Stimulated activated CD8-positive, alpha-beta memory T cell treated with anti-CD3 and anti-CD28 coated beads, Interleukin-4, amount 100 ng/mL, for 1 hour (primary cell): ENCODE measurements at places on chromosomes 2 and 18.

DNA sequence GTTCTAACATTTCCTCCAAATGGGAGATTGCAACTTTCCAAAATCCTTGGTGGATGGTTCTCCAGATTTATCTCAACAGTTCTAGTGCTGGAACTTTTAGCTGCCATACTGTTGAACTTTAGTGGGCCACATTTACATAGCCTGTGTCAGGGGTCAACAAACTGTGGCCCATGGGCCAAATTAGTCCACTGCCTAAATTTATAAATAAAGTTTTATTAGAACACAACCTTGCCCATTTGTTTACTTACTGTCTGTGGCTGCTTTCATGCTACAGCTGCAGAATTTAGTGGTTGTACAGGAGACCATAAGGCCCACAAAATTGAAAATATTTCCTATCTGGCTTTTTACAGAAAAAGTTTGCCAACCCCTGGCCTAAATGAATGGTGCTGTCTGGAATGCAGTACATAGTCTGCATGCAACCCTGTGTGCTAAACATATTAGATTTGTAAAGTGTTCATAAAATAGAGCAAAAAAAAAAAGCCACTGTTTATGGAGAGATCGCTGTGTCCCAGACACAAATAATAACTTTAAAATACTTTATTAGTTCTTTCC is 30.3 kb downstream of the MGAT5 start:
- no peak for DNase-seq

- DNase-seq: no peak
These were observed 518.4 kb upstream of the DCC start for GRCh38 chr18:51821610-51822009.

GRCh38 chr2:54015798-54016699 is 45.3 kb upstream of the PSME4 start:
- no peak for DNase-seq

DNA sequence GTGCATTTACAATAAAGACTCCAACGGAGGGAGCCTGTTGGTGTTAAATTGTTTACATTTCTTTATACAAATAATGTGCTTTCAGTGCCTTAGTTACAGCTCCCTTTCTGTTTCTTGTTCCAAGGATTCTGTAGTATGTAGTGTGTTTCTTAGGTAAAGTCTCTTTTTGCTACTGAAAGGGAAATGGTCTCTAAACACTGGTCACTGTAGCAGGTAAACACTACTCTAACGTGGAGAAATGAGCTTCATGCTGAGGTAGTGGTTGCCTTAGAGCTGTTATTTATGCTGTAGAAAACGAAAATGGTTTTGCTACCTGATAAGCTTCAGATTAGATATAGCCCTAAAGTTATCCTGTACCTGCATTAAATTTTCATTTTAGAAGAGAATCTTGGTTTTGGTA is 163.6 kb downstream of the CAPN13 start:
- no peak for DNase-seq

GRCh38 chr18:69215161-69215560 is 185.5 kb upstream of the DOK6 start:
- no peak for DNase-seq

DNA sequence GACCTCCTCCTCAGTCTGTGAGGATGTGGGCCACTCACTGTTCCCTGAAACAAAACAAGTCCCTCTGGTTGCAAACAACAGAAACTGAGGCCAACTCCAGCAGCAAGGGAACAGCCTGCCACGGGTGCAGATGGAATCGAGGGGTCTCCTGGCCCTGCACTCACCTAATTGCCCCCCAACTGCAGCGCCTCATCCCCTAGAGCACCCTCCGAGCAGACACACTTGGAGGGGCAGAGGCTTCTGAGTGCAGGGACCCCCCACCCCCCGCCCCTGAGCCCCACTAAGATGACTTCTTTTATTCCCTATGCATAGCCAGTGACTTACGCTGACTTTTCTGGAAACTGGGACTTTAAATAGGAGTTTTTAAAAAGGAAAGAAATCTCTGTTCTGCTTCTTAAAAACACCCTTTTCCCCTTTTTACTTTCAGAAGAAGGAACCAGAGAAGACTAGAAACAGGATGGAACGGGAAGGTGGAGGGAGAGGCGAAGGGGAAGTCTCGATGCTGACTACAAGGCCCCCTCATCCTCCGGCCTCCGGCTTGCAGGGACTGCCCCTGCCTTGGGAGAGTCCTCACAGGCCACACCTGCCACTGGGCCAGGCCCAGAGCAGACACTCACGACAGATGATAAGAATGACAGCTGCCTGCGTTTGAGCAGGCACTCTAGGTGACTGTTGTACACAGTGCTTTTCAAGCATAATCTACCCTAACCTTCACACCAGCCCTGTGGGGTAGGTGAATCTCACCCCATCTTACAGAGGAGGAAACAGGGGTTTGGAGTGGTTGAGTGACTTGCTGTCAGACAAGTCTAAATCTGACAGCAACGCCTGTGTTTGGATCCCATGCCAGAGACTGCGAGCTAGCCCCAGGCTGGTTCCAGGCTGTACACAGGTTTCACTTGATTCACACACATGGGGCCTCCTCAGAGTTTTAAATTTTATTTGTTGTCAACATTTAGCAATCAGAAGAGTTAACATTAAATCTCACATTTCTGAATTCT is 28.2 kb upstream of the BIN1 start:
- no peak for DNase-seq

DNA sequence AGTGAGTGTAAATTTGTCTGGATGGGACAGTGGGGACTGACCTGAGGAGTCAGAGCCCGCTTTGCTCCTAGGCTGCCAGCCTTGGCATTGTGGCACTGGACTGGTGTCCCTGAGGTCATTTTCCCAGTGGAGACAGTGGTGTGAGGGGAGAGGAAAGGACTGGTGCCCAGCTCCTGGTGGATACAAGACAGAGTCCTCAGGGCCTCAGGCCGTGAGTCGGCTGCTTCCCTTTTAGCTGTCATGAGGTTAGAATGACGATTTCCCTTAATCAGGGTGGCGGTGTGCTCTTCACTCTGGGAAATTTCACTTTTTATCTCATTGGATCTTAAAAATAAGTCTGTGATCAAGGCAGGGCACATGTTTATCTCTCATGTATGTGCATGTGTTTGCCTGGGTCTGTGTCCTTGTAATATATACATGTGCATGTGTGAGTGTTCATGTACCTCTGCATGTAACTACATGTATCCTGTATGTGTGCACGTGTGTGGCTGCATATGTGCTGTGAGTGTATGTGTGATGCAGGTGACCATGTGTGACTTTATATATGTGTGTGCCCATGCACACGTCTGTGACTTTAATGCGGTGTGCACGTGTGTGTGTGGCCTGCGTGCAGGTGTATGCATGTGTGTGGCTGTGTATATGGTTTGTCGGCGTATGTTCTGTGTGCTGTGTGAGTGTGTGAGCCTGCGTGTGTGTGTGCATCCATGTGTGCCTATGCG is 55.7 kb downstream of the GLI2 start:
- DNase-seq: no peak

GRCh38 chr2:68223419-68223818 is 28.9 kb downstream of the PPP3R1 start:
- no peak for DNase-seq

- DNase-seq: no peak
These were observed 259.2 kb downstream of the OSR1 start for GRCh38 chr2:19099181-19099580.

GRCh38 chr2:46364797-46365457 is 67.7 kb downstream of the EPAS1 start:
- no peak for DNase-seq

DNA sequence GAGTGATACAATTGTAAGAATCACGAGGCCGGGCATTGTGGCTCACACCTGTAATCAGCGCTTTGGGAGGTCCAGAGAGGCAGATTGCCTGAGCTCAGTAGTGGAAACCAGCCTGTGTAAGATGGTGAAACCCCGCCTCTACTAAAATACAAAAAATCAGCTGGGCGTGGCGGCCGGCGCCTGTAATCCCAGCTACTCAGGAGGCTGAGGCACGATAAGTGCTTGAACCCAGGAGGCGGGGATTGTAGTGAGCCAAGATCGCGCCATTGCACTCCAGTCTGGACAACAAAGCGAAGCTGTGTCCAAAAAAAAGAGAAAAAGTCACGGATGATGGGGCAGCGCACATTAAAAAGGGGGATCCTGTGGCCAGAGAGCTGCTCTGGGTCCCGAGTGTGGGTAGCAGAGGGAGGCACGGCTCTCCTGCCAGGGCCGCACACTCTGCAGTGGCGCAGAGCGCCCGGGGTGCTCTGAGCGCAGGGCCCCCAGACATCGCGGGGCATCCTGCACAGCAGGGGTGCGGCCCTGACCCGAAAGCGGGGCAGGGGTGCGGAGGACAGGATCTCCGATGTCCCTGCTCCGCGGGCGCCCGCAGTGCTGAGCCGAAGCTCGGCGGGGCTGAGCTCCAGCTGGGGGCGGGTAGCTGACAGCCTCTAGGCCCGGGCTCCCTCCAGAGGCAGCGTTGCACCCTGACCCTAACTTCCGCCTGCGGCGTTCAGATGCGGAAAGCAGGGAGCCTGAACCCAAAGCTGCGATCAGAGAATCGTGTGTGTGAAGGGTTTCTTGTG is 30.4 kb upstream of the RAB6D start:
- no peak for DNase-seq

DNA sequence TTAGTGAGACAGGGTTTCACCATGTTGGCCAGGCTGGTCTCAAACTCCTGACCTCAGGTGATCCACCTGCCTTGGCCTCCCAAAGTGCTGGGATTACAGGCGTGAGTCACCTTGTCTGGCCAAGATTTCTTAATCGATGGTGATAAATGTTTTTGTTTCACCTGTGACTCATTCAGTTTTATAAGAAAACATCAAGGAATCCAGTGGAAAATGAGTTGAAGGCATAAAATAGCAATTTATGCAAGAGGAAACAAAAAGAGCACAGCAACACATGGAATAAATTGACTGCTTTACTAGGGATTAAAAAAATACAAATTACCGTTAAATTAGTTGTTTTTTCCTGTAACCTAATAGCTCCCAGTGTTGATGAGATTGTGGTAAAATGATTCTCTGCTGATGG is 80.2 kb downstream of the CDK15 start:
- DNase-seq: no peak

DNA sequence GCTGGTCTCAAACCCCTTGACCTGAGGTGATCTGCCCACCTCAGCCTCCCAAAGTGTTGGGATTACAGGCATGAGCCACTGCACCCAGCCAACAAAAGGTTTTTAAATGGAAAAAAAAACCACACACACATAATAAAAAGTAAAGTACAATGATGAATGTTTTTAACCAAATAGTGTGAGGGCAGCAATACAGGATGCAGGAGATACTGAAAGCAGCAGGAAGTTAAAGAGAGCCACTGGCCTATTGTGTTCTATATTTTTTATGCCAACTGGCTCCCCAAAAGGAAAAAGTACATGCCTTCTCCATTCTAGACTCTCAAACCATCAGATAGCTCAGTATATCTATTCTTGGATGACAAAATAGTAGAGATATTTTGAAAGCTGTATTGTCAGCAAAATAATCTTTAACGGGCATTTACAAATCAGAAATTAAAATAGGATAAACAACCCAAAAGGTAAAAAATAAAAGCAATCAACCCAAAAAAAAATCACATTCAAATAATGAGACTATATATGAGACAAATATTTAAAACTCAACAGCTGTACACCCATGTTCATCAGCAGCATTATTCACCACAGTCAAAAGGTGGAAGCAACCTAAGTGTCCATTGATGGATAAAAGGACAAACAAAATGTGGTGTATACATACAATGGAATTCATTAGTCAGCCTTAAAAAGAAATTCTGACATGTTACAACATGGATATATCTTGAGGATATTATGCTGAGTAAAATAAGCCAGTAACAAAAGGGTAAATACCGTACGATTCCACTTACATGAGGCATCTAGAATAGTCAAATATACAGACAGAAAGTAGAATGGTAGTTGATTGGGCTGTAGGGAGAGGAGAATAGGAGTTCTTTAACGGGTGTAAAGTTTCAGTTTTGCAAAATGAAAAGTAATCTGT is 26.2 kb downstream of the GPATCH11 start:
- DNase-seq: no peak

- DNase-seq: no peak
These were observed 83.8 kb downstream of the AGAP1 start for GRCh38 chr2:235577404-235578330.

- DNase-seq: no peak
These were observed 38.0 kb downstream of the APOB start for GRCh38 chr2:21005700-21006422.

GRCh38 chr2:128306931-128307460 is 11.7 kb downstream of the HS6ST1 start:
- no peak for DNase-seq

- DNase-seq: no peak
These were observed 8.7 kb upstream of the AGFG1 start for GRCh38 chr2:227462972-227463931.

GRCh38 chr18:48991319-48991660 is 40.5 kb upstream of the SMAD7 start:
- DNase-seq: no peak

DNA sequence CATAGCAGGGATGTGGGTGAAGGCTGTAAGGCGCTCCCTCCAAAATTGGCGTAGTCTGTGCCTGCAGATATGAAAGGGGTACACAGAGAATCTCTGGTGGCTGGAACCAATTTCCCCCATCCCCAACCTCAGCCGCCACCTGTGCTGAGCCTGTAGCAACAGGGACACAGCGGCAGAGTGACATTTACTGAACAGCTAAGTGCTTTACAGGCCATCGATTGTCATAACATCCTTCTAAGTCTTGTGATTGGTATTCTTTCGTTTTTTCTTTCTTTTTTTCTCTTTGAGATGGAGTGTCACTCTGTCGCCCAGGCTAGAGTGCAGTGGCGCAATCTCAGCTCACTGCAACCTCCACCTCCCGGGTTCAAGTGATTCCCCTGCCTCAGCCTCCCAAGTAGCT is 12.2 kb upstream of the EFHD1 start:
- no peak for DNase-seq

DNA sequence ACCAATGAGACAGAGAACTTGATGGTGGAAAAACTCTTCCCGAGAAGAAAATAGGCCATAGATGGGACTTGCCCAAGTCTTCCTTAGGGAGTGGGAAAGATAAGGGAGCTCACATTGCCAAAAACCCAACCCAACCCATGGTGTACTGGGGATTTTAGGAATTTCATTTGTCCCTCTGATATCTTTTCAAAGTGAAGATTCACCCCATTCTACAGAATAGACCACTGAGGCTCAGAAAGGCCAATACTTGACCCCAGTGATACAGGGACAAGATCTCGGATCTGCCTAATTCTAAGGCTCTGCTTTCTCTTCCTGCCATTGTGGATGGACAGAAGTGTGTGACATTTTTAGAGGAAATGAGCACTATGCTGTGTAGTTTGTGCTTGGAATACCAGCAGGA is 159.0 kb downstream of the MYCN start:
- no peak for DNase-seq

- DNase-seq: no peak
These were observed 72.5 kb downstream of the RMDN2 start for GRCh38 chr2:37997629-37998028.

GRCh38 chr2:18169121-18169892 is 290.8 kb downstream of the KCNS3 start:
- no peak for DNase-seq

- DNase-seq: no peak
These were observed 377.9 kb upstream of the RAB12 start for GRCh38 chr18:8231316-8231715.

GRCh38 chr2:64593035-64593655 is 60.6 kb downstream of the SERTAD2 start:
- DNase-seq: no peak
